ENCODE measurements at places on chromosomes 5 and 9.

GRCh38 chr5:154517181-154517580 lies 39.2 kb upstream of the HAND1 start:
- DNase-seq, result no peak

GRCh38 chr9:6199596-6199995 lies 16.0 kb upstream of the IL33 start:
- no peak for DNase-seq

- no peak for DNase-seq
Observed at GRCh38 chr5:159741829-159742322, 174.4 kb upstream of the ADRA1B start.

DNA sequence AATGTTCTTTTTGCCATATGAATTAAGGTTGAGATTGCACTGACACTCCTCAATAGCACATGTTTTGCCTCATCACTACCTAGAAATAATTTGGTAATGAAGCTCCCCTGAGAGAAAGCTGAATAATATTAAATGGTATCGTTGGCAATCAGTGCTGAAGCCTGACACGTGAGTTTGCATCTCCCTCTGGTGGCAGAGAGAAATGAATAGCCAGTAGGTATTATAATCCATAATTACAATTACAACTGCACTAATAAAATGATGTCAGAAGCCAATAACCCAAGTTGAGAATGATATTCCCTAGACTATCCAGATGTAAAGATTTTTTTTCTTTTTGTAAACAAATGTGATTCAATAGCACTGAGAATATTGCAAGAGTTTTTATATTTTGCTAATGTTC lies 700.3 kb downstream of the PTPRD start:
- DNase-seq, result no peak

- no peak for DNase-seq
Observed at GRCh38 chr9:105842023-105842644, 147.8 kb downstream of the TMEM38B start.

DNA sequence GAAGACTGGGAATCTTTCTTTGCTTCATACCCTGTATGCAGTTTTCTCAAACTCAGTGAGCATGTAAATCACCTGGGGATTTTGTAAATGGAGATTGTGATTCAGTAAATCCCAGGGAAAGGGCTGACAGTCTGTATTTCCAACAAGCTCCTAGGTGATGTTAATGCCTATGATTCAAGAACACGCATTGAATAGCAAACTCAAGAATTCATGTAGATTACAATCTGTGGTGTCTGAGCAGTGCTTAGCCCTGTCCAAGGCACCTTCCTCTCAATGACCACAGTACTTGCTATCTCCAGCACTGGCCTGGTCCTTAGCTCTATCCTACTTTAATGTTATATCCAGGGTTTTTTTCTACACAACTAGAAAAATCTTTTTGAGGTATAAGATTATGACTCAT lies 721.4 kb upstream of the MEF2C start:
- DNase-seq, result no peak

DNA sequence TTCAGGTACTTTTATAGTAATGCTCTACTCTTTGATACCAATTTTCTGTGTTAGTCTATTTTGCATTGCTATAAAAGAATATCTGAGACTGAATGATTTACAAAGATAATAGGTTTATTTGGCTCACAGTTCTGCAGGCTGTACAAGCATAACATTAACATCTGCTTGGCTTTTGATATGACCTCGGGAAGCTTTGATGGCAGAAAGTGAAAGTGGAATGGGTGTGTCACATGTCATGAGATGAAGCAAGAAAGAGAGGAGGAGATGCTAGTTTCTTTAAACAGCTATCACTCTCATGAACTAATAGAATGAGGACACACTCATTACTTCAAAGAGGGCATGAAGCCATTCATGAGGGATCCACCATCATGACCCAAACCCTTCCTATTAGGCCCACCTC lies 270.9 kb upstream of the IL12B start:
- no peak for DNase-seq

DNA sequence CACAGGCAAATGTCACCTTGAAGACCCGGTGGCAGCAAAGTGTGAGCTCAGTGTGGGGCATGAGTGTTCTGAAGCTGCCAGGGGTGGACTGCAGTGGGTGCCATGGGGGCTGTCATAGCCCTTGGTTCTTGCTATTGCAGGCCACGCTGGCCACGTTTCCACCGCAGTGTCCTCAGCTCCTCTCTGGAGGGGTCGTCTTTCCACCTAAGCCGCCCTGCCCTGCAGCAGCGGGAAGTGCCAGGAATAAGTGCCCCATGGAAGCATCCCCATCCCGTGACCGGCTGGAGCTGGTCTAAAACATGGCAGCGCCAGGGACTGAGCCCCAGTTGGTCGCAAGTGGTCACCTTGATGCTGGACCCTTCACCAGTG lies 6.9 kb downstream of the OBP2B start:
- no peak for DNase-seq

- no peak for DNase-seq
Observed at GRCh38 chr9:7115606-7116005, 357.8 kb downstream of the KDM4C start.
